ENCODE measurements at places on chromosomes 1 and 21.

DNA sequence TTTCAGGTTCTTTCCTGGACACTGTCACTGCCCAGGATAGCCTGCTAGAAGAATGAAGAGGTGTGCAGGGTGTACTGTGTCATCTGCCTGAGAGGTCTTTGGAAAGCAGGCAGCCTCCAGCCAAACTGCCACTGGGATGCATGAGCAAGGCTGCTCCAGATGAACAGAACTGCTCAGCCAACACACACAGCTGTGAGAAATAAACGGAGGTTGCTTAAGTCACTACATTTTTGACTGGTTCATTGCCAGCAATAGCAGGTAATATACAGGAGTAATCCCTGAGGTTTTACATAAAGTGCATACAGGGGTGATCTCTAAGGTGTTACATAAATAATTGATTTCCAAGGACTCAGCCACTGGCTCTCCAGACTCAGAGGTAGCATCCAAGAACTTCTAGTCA is 516.9 kb downstream of the BRINP3 start:
- DNase-seq = no peak

GRCh38 chr1:153190373-153190772 is 12.9 kb upstream of the LELP1 start:
- no peak for DNase-seq

DNA sequence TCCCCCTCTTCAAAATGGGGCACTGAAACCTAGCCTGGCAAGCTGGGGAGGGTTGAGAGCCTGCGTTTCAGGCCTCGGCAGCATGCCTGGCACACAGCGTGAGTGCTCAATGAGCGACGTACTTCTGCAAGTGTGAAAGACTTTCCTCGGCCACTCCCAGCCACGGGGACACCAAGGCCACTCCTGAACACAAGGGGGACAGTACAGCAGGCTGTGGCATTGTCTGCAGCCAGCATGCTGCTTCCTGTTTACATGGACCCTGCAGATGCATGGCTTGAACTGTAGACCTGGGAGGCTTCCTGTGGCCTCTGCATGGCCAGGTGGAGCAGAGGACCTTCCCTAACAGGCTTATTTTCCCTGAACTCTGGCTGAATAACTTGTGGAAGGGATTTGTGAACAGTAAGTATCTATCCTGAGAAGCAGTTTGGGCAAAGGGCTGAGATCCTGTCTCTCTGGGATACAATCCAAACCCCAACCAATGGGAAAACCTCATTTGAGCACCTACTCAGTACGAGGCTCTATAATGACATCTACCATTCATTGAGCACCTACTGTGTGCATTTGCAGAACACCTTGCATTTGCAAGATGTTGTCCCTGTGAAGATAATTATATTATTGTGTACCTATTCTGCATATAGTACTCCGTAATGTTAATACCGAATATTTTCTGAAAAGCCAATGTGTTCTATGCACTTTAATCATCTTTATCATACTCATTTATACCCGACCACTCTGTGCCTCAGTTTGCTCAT is 9.9 kb upstream of the HSPG2 start:
- no peak for DNase-seq

DNA sequence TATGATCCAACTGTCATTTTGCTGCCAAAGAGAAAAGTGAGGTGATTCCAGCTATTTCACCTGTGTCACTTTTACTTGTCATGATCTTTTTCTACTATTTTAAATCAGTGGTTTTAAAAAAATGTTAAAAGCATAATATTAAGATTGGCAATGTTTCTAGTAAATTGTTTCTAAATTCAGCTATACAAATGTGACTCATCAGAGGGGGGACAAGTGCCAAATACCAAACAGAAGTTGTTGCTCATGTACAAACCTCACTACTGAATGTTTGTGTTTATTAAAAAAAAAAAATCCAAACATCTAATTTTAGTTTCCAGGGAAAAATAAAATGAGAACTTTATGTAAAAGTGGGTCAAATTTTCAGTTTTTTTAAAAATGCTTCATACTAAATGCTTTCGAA is 346.2 kb upstream of the SNX7 start:
- DNase-seq = no peak

GRCh38 chr21:45444385-45444784 is 39.4 kb downstream of the COL18A1 start:
- DNase-seq = no peak

GRCh38 chr1:36534711-36535412 is 52.1 kb upstream of the CSF3R start:
- DNase-seq = no peak

Data from NCI-H2227 treated with DMSO at 0.1 percent for 48 hours (cell line).